NCI-H2029 (cell line): ENCODE measurements at places on chromosomes 3 and 15.

DNA sequence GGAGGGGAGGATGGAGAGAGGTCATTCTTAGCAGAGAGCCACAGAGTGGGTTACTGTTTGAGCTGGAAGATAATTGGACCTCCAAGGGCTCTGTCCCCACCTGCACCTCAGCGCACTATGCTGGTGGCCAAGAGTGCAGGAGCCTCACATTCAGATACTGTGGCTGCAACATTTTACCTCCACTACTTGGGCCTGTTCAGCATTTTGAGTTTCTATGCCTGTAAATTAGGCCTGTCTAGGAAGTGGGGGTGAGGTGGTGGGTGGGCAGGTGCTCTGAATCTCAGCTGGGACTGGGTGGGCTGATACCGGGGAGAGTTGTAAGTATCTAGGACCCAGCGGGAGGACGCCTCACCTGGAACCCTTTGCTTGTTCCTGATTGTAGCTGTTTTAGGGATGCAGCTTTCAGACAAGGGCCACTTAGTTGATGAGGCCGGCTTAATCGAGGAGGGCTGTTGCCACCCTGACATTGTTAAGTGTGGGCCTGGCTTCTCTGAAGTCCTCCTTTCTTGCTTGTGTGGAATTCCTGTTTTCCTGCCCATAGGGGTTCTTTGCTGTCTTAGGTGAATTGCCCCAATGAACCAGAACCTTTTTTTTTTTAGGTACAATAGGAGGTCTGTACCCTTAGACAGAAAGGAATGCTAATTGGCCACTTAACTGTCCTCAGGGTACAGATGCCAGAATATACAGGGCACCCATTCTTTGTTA is 83.8 kb downstream of the SMAD3 start:
- DNase-seq = no peak

GRCh38 chr15:41634072-41634626 is 26.1 kb upstream of the MGA start:
- DNase-seq = no peak

DNA sequence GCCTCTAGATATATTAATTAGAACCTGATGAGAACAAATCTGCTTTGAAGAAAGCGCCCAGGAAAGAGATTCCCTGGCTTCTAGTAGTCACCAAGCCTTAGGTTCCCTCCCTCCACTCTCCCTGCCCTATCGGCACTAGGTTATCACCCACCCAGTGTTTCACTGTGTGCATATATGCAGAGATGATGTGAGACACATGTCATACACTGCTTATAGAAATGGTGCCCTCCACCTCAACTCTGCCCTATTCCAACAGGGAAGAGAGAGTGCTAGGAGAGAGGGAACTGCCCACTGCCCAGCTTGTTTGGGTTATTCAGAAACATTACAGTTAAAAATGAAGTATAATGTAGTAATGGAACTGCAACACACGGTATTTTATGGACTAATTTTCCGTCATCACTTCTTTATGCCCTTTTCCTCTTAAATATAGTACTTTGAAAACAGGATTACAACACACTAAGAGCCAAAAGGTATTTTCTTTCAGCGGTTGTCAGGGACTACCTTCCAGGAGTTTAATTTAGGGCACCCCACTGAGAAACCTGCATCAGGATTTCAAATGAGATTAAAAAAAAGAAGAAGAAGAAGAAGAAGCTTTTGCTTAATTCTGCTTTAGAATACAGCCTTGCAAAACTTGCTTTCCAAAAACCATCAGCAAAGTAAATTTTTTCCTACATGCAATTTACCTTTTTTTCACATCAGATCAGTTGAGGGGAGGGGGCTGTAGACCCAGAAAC is 55.3 kb downstream of the MEIS2 start:
- DNase-seq = no peak

DNA sequence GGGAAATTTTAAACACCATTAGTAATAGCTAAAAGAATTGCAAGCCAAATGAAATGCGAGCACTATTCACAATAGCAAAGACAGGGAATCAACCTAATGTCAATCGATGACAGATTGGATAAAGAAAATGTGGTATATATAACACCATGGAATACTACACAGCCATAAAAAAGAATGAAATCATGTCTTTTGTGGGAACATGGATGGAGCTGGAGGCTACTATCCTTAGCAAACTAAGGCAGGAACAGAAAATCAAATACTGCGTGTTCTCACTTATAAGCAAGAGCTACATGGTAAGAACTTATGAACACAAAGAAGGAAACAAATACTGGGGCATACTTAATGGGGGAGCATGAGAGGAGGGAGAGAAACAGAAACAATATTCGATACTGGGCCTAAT is 85.2 kb downstream of the FMN1 start:
- no peak for DNase-seq
